ENCODE measurements at places on chromosomes 5 and 9.

- DNase-seq = no peak
Measured at GRCh38 chr9:94887721-94888120, 161.2 kb downstream of the AOPEP start.

GRCh38 chr5:3343211-3343610, 252.4 kb upstream of the IRX1 start:
- DNase-seq = no peak

- no peak for DNase-seq
Measured at GRCh38 chr9:96413302-96414221, 4.6 kb downstream of the ZNF367 start.

DNA sequence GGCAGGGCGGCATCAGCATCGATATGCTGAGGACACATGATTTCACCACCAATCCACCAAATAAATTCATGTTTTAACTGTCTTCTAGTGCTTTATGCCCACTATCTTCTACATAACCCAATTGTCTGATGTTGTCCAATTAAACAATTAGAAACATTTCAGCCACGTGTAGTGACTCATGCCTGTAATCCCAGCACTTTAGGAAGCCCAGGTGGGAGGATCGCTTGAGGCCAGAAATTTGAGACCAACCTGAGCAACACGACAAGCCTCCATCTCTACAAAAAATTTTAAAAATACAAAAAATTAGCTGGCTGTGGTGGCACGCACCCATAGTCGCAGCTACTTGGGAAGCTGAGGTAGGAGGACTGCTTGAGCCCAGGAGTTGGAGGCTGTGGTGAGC, 128.1 kb downstream of the MYO10 start:
- DNase-seq = no peak

DNA sequence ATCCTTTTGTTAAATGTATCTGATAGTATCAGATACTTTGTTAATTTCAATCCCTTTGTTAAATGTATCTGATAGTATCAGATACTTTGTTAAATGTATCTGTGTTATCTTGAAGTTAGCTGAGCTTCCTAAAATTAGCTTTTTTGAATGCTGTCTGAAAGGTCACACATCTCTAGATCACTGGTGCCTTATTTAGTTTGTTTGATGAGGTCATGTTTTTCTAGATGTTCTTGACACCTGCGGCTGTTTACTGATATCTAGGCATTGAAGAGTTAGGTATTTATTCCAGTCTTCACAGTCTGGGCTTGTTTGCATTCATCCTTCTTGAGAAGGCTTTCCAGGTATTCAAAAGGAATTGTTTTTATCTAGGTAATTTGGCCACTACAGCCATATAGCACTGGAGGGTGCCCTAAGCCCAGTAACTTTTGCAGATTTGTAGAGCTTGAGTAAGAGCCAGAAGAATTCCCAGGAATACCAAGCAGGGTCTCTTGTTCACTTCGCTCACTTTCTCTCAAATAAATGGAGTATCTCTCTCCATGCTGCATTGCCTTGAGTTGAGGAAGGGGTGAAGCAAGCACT, 435.4 kb upstream of the GRAMD2B start:
- no peak for DNase-seq

GRCh38 chr9:89454498-89455355, 43.2 kb downstream of the SEMA4D start:
- DNase-seq = peak; percentile 22

- no peak for DNase-seq
Measured at GRCh38 chr9:106772523-106773290, 90.3 kb upstream of the ZNF462 start.

DNA sequence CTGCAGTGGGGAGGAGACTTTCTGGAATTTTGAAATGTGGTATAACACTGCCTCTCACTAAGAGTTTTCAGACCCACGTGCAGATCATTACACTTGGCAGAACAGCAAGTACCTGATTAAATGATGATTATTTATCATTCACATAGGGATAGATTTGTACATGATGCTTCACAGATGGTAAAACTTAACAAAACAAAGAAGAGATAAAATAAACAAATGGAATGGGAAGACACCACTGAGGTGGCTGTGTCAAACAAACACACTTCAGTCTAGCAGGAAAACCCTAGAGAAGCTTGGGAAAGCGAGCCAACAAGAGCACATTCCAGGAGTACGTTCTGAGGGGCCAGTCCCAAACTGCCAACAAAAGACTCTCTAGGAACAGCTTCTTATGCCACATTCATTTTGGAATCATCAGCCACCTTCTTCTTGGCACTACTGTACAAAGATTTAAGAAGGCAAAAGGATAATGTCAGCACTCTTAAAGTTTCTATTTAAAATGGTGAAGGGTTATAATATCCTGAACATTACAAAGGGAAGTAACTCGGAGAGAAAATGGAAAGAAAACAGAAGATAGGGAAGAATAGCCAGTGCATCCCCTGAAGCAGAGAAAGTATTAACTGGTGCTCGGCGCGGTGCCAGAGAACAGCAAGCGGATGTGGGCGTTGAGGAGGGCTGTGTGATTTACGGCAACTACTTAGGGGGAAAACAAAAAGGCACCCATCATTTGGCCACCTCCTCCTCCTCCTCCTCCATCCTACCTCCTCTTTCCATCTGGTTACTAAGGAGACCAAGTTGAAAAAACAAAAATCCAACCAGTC, 1.6 kb downstream of the MED27 start:
- DNase-seq = no peak

Data from activated naive CD4-positive, alpha-beta T cell treated with anti-CD3 and anti-CD28 coated beads, Interleukin-2, amount 50 U/mL, for 16 hours (primary cell).